Spleen (tissue), 13 donors: ENCODE measurements at places on chromosomes 2 and 18. TPM values are rescaled to one million over a fixed set of nuclear protein-coding genes. Genes with fewer than 3 reads are reported as not detected.

The PLEKHH2 gene
- 0.91 TPM for polyA plus RNA-seq

The DSG4 gene
- polyA plus RNA-seq: not detected

The NT5DC4 gene
- polyA plus RNA-seq: 0.47 TPM

The NMUR1 gene
- polyA plus RNA-seq: 0.83 TPM

The UCN gene
- polyA plus RNA-seq: 2.5 TPM

The ELOA2 gene
- not detected for polyA plus RNA-seq

The PUS10 gene
- polyA plus RNA-seq: 4.3 TPM

The MOGAT1 gene
- polyA plus RNA-seq: not detected

The OR6B2 gene
- not detected for polyA plus RNA-seq

The GCG gene
- 0.28 TPM for polyA plus RNA-seq

The CCBE1 gene
- polyA plus RNA-seq: 0.11 TPM

The DCC gene
- 0.13 TPM for polyA plus RNA-seq

The GRHL1 gene
- 0.64 TPM for polyA plus RNA-seq

The GPBAR1 gene
- 1.4 TPM for polyA plus RNA-seq

The DHRS9 gene
- 3.9 TPM for polyA plus RNA-seq

The RIF1 gene
- polyA plus RNA-seq: 3.4 TPM

The OTX1 gene
- not detected for polyA plus RNA-seq

The CLEC4F gene
- polyA plus RNA-seq: 3.3 TPM

The RND3 gene
- polyA plus RNA-seq: 17.1 TPM

The CYS1 gene
- polyA plus RNA-seq: 0.56 TPM

The FAM124B gene
- polyA plus RNA-seq: 0.33 TPM

The FSHR gene
- not detected for polyA plus RNA-seq

The AKAIN1 gene
- polyA plus RNA-seq: not detected

The RAB6C gene
- 0.29 TPM for polyA plus RNA-seq

The FAM237A gene
- polyA plus RNA-seq: not detected

The CAPN14 gene
- polyA plus RNA-seq: 0.98 TPM

The FOXI3 gene
- not detected for polyA plus RNA-seq

The POTEE gene
- not detected for polyA plus RNA-seq

The SNED1 gene
- polyA plus RNA-seq: 4.6 TPM

The CYTIP gene
- polyA plus RNA-seq: 29.3 TPM

The TWIST2 gene
- polyA plus RNA-seq: 1.7 TPM

The CHRNA1 gene
- 3.4 TPM for polyA plus RNA-seq

The GYPC gene
- polyA plus RNA-seq: 187 TPM

The VWC2L gene
- polyA plus RNA-seq: not detected

The LHCGR gene
- polyA plus RNA-seq: not detected

The CDCA7 gene
- polyA plus RNA-seq: 12.4 TPM

The CD8A gene
- polyA plus RNA-seq: 14.2 TPM

The MYCN gene
- 0.15 TPM for polyA plus RNA-seq

The CCDC150 gene
- polyA plus RNA-seq: 0.54 TPM

The PCBP1 gene
- polyA plus RNA-seq: 278 TPM

The CIDEA gene
- not detected for polyA plus RNA-seq
